ENCODE measurements at places on chromosomes 4 and X.
A peak's percentile ranks its signal among the peaks of the same experiment; 100 is the strongest.

DNA sequence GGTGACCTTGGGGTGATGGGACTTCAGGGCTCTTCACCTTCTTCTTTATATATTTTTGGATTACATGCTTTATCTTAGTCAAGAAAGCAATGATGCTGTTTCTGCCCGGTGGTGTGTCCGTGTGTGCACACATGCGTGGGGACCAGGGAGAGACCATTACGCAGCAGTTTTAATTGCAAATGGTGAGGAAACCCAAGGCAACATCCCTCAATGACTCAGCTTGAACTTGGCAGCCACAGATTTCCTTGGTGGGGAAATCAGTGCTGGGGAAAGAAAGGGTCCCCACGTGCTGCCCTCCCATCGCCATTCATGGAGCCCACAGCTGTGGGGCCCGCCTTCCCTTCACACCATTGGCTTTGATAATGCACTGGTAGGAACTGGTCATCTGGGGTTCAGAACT, 46.2 kb upstream of the C4orf50 start:
- DNase-seq, result no peak

- DNase-seq, result no peak
Observed at GRCh38 chrX:70117738-70118137, 15.5 kb upstream of the IGBP1 start.

- no peak for DNase-seq
Observed at GRCh38 chr4:99991741-99992140, 41.7 kb upstream of the H2AZ1 start.

DNA sequence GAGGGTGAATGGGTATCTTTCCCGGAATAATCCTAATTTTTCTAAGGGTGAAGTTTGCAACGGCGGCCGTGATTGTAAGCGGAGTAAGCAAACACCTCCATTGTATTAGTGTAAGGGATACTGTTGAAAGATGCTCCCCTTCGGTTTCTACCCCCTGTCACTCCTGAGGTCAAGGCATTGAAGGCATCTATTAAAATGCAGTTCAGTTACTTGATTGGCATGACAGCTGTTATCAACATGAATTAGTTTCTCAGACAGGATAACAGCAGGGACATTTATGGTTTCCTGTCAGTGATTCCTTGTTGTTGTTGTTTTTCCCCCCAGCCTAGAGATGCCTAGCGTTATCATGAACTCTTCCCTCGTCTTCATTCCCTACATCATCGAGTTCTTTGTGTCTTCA, 552 bp downstream of the SLC25A14 start:
- no peak for DNase-seq

DNA sequence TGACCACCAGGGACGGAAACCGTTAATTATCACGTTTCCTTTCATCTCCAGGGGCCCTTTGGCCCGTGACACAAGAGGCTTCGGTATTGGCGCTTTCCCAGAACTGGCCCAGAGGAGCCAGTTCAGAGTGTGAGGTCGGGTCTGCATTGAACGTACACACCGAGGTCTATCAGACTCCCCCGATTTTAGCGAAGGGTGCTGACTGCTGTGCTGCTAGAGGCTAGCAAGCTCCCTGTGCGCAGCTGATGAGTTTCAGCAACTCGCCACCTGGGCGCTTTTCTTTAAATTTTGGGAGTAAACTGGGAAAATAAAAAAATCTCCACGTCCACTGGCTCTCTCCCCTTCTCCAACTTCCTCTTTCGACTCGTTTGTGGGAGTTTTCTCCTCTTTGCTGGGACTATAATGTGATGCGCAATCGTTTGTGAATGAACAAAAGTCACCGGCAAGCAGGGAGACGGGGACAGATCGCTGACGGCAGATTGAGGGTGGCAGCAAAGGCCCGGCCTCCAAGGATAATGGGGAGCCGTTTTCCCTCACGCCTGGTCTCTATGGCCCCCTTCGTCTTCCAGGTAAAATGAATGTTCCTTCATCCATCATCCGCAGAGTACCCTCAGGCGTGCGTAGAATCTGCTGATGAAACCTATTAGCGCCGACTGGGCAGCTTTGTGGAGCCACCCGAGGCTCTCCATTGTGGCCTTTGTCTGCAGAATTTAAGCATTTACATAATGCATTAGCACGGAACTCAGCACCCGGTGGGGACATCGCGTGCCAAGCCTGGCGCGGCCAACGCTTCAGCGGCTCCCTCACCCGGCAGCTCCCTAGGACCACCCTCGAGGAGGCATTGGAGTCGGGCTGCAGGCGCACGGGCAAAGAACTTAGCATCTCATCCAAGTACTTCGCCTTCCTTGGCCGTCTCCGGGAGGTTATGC, 1.6 kb upstream of the LRAT start:
- no peak for DNase-seq

- DNase-seq, result no peak
Observed at GRCh38 chr4:36043901-36044300, 200.4 kb downstream of the ARAP2 start.

- no peak for DNase-seq
Observed at GRCh38 chrX:78111140-78111931, 7.3 kb downstream of the PGK1 start.

GRCh38 chr4:79964400-79965211, 108.4 kb downstream of the ANTXR2 start:
- no peak for DNase-seq

DNA sequence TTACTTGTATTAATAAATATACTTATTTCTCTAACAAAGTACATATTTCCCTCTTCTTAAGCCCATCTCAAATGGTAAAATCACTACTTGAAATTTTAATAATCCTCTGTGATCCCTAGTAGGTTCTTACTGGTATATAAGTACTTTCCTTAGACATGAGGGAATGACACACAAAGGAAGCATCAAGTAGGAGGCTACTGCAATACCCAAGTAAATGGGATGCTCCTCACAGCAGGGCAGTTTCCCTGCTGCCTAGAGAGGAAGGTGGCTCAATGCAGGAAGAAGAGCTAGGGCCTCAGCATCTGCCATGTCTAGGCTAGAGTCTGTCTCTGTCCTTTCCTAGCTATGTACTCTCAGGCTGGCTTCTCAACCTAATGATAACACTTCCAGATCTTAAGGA, 122.1 kb upstream of the DIPK2B start:
- no peak for DNase-seq

GRCh38 chr4:152848508-152848907, 68.8 kb downstream of the ARFIP1 start:
- no peak for DNase-seq

DNA sequence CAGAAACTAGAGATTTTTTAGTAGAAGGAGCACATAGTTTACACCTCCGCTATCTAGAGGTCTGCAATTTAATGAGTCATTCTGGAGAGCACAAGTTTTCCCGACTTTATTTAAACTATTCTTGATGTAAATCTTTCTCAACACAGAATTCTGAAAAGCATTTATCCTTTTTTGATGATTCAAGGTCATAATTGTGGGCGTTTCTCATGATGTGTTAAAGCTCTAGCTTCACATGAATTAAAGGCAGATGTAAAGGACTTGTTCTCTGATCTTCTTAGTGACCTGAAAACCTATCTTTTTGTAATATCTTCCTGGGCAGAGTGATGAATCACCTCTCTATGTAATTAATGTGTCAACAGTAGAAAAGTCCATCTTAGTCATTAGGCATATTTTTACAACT, 128.8 kb downstream of the COMMD8 start:
- DNase-seq, result no peak

DNA sequence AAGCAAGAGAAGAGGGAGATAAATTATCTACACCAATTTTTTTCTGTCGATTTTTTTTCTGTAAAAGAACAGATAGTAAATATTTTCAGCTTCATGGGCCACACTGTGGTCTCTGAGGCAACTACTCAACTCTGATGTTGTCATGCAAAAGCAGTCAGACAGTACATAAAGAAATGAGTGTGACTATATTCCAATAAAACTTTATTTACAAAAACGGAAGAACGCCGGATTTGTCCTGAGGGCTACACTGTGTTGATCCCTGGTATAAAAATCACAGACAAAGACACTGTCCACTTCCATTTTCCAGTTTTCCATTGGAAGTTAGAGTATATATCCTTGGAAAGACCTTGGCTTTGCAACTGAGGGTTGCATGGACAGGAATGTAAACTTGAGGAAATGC, 18.0 kb downstream of the GPR143 start:
- DNase-seq, result no peak

DNA sequence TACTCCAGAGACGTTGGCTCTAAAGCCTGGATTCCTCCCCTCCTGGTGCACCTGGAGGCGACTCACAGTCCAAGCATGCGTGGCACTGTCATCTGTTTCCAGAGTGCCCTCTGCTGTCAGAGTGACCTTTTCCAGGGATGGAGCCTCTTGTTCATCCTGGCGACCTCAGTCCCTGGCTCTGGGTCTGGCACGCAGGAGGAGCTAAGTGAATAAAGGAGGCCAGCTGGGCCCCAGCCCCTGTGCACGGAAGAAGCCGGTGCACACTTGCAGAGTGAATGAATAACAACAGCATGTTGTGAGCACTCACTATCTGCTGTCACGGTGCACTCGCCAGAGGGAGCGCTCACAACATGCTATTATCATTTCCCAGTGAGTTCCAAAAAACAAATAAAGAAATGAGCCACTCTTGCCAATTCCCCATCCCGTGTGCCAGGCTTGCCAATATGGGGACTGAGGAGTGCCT, 27.8 kb upstream of the PSAPL1 start:
- no peak for DNase-seq

- no peak for DNase-seq
Observed at GRCh38 chr4:1599026-1599481, 85.1 kb downstream of the FAM53A start.

DNA sequence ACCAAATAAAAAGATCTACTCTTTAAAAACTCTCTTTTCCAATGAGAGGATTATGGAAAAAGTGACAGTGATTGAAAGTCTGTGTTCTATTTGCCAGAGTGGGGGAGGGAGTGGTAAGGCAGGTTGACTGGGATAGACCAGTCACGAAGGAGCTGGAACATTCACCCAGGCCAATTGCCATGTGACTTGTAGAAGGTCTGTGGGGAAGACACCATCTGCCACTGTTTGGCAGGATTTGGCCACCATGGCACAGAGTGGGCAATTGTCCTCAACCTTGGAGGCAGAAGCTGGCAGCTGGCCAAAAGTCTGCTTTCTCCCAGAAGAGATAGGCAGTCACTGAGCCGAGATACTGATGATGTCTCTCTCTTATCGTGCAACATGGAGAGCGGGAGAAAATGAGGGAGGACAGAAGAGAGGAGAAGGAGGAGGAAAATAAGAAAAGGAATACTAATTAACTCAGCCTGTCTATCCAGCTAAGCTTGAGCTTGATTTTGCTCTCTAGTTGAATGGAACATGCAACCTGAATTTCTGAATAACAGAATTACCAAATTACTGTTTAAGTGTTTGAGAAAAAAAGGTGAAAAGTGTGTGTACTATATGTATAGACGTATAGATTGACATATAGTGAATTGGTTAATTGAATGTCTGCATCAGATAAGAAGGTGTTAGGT, 267.1 kb downstream of the ARHGAP24 start:
- no peak for DNase-seq

DNA sequence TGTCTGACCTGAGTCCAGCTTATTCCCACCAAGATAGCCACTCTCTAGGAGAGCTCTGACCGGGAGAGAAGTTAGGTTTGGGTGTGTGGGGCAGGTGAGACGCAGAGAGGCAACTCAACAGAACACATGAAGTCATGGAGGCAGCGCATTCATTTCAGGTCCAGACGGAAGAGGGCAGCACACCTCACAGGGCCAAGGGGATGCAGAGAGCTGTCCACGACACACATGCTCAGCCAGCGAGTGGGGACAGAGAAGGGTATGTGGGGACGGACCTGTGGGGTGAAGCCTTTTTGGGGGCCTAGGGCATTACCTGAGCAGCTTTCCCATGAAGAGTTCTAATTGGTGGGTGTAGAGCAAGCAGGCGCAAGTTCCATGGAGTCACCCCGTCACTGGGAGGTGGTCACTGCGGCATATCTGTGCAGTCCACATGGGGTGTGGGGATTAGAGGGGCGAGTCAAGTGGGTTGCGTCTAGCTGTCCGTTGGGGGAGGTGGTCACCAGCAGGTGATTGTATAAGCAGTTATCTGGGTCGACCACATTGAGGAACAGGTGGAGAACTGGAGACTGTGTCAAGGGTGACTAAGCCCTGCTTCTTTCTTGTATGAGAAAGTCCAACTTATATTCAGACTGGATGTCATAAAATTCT, 24.3 kb upstream of the UXT start:
- no peak for DNase-seq

GRCh38 chrX:49214996-49215526, 15.1 kb upstream of the SYP start:
- DNase-seq, result no peak

- no peak for DNase-seq
Observed at GRCh38 chr4:188400451-188400850, 261.2 kb downstream of the TRIML1 start.

DNA sequence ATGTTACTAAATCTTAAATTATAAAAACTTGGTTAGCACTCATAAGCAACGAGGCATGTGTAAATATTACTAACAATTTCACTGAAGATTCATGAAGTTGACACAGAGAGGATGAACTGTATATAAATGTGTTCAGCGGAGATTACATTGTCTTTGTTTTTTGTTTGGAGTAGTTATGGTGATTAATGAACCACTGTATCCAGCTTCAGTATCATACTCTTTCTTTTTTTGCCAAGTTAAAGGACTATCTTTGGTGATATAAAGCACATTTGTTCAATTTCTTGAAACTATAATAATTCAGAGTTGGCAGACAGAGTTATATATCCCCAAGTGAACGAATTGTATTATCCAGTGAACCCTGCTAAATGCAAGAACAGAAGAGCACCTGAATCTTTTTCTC, 497.6 kb downstream of the CCSER1 start:
- no peak for DNase-seq

DNA sequence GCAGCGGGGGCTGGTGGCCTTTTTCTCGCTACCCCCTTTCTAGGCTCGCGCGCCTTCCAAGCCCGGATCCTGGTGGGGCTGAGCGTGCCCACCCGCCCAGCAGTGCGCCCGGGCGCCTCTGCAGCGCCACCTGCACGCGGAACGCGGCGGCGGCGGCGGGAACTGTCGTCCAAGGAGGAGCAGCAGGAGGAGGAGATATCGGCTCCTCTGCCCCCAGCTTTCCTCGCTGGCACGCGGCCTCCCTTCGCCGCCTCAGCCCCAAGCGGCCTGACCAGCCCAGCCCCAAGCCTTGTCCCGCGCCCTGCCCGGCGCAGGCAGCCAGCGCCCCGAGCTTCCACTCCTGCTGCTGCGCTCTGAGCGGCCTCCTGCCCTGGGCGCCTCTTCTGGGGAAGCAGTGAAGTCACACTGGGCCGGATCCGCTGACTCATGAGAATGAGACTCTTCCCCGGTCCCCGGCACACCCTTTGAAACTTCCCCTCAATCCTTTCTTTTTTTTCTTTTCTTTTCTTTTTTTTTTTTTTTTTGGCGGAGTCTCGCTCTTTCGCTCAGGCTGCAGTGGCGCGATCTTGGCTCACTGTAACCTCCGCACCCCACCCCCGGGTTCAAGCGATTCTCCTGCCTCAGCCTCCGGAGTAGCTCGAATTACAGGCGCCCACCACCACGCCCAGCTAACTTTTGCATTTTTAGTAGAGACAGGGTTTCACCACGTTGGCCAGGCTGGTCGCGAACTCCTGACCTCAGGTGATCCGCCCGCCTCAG, 10.6 kb upstream of the ELF4 start:
- peak; percentile 81 for DNase-seq

- no peak for DNase-seq
Observed at GRCh38 chr4:52655506-52655905, 3.6 kb downstream of the USP46 start.

- DNase-seq, result no peak
Observed at GRCh38 chrX:31551913-31552312, 480.1 kb upstream of the FTHL17 start.

GRCh38 chrX:153917869-153918268, 8.2 kb downstream of the ARHGAP4 start:
- DNase-seq, result no peak

All from DND-41 (cell line).